NCI-H1092 treated with DMSO at 0.1 percent for 48 hours (cell line): ENCODE measurements at places on chromosomes 1 and 21.

DNA sequence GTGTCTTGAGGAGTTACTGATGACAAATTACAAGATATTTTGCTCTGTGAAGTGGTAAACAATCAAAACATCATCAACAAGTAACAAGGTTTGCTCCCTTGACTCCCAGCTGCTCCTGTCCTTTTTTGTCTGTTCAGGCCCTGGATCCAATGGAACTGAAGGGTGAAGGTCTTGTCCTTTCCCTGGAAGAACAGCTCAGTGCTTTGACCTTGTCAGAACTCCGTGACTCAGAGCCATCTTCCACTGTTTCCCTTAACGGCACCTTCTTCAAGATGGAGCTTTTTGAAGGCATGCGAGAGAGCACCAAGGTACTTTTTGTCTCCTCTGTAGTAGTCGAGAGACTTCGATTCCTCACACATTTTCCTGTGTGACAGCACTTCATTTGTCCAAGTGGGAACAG, 29.0 kb downstream of the TRIM45 start:
- DNase-seq = no peak

GRCh38 chr1:174761335-174761734, 238.4 kb upstream of the CACYBP start:
- DNase-seq = no peak

DNA sequence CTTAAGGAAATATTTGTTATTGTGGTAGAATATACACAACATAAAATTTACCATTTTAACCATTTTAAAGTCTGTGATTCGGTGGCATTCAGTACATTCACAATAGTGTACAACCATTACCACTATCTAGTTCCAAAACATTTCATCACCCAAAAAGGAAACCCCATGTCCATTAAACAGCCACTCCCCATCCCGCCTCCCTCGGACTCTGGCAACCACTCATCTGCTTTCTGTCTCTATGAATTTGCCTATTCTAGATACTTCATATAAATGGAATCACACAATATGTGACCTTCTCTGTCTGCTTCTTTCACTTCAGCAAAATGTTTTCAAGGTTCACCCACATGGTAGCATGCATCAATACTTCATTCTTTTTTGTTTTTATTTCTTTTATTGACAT, 51.3 kb downstream of the PTP4A2 start:
- no peak for DNase-seq

GRCh38 chr1:99675994-99676393, 30.1 kb downstream of the PALMD start:
- DNase-seq = no peak

- DNase-seq = no peak
These were observed 140.7 kb upstream of the SPAG17 start for GRCh38 chr1:118325550-118326225.

DNA sequence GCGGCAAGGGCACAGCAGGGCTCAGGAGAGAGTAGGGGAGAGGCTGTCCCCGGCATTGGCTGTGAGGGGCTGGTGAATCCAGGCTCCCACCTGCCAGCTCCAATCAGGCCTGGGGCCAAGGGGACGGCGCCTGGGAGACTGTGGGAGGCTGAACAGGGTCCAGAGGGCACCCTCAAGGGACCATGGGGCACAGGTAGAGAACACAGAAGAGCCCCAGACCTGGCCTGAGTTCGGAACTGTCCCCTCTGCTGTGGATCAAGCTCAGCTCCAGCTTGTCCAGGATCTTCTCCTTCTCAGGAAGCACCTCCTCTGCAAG, 67.0 kb downstream of the KCNAB2 start:
- DNase-seq = no peak

DNA sequence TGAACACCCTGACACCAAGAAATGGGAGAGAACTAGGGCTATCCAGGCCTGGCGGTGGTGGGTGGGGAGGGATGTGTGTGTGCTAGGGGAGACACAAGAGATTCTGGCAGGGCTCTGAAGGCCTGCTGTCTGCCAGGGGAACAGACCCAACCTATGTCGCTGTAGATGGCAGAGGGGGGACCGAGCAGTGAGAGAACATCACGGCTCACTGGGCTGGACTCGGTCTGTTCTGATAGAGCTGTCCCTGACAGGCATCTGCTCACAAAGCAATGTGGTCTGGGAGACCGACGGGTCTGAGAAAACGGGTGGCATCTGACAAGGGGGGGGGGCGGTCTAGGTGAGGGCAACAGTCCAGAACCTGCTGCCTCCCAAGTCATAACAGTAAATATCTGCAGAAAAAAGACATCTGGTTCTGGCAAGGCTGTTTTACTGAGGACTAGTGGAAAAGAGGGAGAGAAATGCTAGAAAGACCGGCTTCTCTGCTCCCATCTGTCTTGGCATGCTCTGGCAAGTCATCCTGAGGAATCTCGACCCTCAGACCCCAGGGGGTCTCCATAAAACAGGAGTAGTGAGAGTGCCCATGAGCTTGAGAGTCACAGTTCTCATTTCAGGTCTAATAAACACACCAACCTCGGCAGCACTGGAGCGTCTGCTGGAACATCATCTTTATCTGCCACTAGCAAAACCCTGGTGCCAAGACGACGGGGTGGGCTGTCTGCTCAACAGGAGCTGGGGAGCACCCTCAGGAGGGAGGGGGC, 36.5 kb downstream of the SLC66A1 start:
- no peak for DNase-seq

DNA sequence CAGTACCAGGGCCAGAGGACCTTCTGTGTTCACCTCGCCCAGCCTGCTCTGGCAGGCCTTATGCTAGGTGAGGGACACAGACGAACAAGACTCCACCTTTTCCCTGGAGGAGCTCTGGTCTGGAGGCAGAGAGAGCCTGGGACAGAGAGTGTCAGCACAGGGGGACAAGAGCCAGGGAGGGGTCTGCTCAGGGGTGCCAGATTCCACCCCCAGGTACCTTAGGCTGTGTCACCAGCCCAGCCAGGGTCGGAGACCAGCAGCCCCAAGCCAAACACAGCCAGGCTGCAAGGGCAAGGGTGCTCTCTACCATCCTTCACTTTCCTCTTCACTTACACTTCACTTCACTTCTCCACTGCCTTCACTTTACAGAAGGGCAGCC, 4.3 kb upstream of the LRP8 start:
- no peak for DNase-seq

- no peak for DNase-seq
These were observed 35.3 kb downstream of the LDLRAD1 start for GRCh38 chr1:53982763-53983104.

DNA sequence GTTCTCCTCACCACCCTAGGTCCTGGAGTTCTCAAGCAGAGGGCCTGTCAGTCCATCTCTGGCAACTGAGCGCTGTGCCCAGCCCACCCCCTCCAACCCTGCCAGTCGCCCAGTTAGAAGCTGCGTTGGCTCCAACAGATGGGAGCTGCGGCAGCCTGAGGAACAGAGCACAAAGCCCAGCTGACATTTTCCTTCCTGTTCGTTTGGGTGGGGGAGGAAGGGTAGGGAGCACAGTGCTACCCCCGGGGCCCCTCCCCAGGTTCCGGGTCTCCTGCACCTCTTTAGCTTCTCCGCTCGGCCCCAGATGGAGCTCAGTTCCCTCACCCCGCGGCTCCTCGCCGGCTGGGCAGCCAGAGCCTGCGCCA, 1.4 kb downstream of the LRRN2 start:
- peak; percentile 63 for DNase-seq

DNA sequence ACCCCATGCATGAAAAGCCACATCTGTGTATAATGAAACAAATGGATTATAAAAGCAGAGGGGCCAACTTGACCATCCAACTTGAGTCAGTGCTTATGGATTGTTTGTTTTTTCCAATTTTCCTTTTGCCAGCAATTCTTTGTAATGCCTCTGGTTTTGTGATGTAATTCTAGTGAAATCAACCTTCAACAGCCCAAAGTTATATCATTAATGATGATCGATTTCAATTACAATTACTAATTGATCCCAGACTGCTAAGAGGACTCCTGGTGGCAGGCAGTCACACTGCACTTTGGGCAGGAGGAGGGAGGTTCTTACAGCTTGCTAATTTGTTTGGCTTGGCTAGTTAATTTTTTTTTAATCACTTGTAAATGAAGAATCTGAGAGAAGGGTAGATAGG, 552.3 kb downstream of the NUF2 start:
- DNase-seq = no peak

DNA sequence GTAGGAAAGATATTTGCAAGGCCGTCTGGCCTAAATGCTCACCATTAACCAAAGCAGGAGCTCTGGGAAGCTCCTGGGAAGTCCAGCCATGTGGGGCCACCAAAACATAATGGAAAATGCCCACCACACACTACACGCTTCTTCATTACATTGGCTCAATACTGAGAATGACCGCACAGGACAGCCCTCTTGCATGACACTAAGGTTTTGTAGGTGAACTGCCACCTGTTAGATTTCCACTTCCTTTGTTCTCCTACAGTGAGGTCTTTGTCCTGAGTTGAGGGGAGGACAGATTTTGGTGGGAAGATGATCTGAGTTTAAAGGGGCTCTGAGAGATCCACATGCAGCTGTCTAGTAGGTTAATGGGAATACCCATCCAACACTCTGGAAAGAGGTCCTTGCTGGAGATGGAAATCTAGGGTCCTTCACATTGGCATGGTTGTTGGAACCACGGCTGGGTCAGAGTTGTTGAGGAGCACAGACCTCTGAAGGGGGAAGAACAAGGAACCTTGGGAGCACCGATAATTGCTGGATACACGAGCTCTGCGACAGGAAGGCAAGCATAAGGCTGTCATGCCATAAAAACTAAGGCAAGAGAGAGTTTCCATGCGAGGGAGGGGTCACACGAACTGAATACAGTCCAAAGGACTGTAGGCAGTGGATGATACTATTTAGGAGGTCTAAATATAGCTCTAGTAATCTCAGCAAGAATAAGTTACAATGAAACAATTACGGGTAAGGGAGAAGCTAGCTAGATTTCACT, 105.5 kb upstream of the IRF2BP2 start:
- no peak for DNase-seq

- DNase-seq = no peak
These were observed 187.4 kb downstream of the SLC35F3 start for GRCh38 chr1:234091876-234092275.

- no peak for DNase-seq
These were observed 14.3 kb upstream of the EDN2 start for GRCh38 chr1:41498804-41499203.

GRCh38 chr21:35178098-35178497, 129.0 kb upstream of the RUNX1 start:
- DNase-seq = no peak

- DNase-seq = no peak
These were observed 359.8 kb downstream of the LTN1 start for GRCh38 chr21:28632755-28633408.

- DNase-seq = no peak
These were observed 11.9 kb upstream of the PDE9A start for GRCh38 chr21:42641311-42642218.

- DNase-seq = no peak
These were observed 1.4 kb upstream of the NUP133 start for GRCh38 chr1:229509576-229509975.

- DNase-seq = no peak
These were observed 9.7 kb downstream of the BACH1 start for GRCh38 chr21:29308456-29308783.

- DNase-seq = no peak
These were observed 4.8 kb downstream of the PHACTR4 start for GRCh38 chr1:28374297-28374696.

DNA sequence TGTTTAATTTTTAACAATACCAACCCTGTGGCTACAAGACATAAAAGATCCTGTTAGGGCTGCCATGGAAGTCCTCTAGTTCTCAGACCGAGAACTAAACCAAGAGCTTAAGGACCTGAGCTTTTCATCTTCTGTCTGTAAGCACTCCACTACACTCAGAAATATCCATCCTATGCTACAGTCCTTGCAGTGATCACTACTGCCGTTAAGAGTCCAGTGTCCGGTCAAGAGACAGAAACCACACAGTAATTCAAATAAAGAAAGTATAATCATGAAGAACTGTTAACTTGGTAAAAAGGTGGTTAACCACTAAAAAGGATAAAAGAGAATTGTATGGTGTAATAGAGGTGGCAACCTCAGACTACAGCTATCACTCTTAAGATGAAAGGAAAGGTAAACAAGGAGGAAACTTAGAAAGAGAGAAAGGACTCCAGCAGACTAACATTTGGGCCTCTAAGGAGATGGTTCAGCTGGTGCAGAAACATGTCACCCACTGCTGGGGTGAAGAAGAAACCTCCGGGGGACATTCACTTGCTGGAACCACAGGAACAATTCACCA, 22.1 kb upstream of the PRDX6 start:
- no peak for DNase-seq

DNA sequence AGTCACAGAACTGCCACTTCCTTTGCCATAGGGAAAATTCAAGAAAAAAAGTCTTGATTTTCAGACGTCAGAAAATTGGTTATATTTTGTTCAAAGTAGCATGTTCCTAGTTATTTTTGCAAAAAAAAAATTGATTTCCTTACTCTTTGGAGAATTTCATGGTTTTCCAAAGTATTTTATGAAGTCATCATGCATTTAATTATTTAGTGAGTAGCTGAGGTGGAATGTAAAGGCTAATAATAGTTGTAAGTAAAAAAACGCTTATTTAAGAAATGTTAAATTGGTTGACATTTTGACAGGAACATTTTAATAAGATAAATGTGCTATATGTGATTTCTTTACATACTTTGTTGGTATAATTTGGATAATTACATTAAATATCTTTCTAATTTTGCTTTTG, 20.8 kb downstream of the TSEN15 start:
- DNase-seq = no peak

GRCh38 chr1:42962641-42963377, 4.1 kb upstream of the SLC2A1 start:
- DNase-seq = peak; percentile 64

GRCh38 chr1:201691716-201692554, 137.0 kb upstream of the IPO9 start:
- DNase-seq = no peak

DNA sequence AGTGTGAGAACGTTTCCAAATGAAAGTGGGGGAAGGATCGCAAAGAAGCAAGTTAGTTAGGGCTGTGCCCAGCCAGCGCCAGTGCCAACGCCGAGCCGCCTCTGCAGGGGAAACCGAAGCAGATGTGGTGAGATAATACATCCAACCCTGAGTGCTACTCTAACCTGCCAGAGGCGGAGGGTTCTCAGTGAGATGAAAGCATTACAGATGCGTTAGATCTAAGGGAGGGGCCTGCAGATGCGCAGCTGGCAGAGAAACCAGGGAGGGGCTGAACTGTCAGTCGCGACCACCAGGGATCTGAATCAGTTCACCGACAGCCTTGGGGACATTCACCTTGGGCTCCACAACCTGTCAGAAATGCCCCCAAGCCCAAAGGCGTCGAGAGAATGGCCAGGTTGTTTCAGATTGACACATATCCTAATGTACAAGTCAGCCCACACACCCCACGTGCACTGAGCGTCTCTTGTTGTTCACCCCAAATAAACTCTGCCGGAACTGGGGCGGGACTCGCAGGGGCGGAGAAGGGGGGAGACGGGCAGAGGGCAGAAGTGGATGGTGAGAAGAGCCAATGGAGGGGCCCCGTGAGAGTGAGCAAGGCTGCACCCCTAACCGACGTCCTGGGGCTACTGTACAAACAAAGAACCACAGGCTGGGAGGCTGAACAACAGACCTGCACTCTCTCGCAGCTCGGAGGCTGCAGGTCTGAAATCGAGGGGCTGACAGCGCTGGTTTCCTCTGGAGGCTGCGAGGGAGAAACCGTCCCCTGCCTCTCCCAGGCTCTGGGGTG, 8.7 kb upstream of the UMODL1 start:
- peak; percentile 68 for DNase-seq
